A549 treated with CpdA at 1 μM for 4 hours (cell line): ENCODE measurements at places on chromosomes 1 and 21. TPM values are rescaled to one million over a fixed set of nuclear protein-coding genes. Genes with fewer than 3 reads are reported as not detected.

UBE2U gene
- total RNA-seq = not detected in 5 replicates

PRKAA2 gene
- total RNA-seq = 2.3 to 2.9 TPM (median 2.6 TPM) in 5 replicates

MCOLN2 gene
- total RNA-seq = 1.7 to 3.2 TPM (median 2.2 TPM) in 5 replicates

C1orf226 gene
- 0.66 to 1.2 TPM (median 0.90 TPM) in 5 replicates for total RNA-seq

WDR64 gene
- not detected in 5 replicates for total RNA-seq

PLD5 gene
- 0.94 to 2.5 TPM (median 1.4 TPM) in 5 replicates for total RNA-seq

EPHA2 gene
- 104 to 139 TPM (median 130 TPM) in 5 replicates for total RNA-seq
